Substantia nigra (tissue), 51 donors: ENCODE measurements at places on chromosomes 16 and 17.

DNA sequence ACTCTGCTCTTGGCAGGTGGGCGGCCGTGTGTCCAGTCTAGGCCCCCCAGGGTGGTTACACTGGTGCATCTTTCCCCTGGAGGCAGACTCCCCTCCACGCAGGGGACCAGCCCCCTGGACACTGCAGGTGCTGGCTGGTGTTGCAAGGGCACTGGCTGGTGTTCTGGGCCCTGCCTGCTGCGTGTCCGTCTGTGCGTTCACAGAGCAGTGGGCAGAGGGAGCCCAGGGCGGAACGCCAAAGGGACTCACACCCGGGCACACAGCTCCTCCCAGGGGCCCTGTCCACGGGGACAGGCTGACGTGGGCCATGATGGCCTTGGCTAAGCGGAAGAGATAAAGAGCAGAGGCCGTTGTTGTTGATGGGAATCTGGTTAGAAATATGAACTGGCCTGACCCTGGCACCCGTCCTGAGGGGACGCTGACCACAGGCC, 27.3 kb downstream of the ACSF3 start:
- no peak for DNase-seq

DNA sequence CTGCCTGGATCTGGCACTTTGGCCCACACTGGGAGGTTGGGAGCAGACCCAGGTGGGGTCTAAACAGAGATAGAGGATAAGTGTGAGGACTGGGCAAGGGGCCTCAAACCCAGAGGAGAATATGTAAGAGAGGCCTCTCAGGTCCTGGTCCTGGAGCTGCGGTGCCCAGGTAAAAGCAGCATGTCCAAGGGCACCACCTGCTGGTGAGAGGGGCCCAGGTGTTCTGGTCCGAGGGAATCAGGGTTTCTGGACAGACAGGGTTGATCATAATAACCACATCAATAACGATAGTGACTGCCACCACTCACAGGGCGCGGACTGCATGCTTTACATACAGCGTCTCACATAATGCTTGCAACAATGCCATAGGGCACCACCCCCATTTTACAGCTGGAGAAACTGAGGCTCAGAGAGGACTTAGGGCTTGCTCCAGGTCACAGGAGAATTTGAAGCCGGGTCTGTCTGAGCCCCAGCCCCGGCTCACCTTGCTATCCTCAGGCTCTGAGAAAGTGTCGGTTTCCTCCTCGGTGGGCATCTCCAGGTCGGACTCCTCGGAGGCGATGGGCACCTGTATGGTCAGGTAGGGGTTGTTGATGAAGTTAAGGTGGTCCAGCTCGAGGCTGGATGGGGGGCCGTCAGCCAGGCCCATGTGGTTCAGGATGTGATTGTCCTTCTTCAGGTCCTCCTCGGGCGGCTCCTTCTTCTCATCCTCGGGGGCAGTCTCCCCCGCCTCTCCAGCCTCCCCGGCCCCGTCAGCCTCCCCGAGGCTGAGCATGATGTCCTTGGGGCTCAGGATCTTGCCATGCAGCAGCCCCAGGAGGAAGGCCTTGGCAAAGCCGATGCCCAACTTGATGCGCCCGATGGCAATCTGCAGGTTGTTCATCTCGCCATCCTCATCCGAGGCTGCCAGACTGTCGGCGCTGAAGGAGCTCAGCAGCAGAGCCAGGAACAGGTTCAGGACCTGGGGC, 19.1 kb upstream of the CD79B start:
- DNase-seq: no peak

DNA sequence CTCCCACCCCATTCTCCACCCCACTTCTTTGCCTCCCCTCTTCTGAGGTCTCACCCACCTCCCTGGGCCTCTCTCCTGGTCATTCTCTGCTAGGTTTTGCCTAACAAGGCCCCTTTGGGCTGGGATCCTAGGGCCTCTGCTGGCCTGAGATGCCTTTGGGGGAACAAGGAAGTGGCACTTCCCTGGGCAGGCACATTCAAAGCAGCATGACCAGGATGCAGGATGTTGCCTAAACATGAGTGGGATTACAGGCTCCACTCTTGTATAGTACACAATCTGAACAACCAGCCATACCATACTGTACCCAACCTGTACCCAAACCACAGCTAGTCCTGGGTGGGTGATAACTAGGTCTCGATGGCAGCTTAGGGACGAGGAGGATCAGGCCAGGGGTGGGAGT, 9.0 kb downstream of the GALK1 start:
- no peak for DNase-seq

DNA sequence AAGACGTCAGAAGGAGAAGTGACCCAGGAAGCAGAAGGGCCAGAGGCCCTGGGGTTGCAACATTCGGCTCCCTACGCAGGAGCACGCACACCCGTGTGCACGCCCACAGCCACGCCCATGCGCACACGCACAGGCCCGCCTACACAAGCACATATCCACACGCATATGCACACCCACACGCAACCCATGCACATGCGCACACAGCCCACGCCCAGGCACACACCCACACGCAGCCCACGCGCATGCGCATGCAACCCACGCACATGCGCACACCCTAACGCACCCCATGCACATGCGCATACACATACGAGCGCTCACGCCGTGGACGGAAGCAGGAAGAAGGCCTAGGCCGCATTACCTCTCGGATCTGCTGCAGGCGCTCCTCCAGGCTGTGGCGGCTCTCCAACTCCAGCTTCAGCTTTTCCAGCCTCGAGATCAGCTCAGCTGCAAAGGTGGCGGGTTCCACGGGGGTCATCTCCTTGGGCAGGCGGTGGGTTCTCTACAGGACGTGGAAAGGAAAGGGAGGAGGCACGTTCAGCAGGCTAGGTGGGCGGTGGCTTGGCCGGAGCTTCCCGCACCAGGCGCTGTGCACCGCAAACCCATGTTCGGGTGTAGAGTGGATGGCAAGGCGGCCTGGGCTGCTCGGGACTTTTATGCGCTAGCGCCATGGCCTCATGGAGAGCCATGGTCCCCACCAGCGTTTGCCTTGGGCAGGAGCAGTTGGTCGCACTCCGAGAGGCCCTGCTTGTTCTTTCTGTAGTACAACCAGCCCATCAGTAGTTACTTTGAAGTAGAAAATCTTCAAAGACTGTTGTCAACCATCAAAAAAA, 23.4 kb downstream of the AXIN2 start:
- DNase-seq: no peak

DNA sequence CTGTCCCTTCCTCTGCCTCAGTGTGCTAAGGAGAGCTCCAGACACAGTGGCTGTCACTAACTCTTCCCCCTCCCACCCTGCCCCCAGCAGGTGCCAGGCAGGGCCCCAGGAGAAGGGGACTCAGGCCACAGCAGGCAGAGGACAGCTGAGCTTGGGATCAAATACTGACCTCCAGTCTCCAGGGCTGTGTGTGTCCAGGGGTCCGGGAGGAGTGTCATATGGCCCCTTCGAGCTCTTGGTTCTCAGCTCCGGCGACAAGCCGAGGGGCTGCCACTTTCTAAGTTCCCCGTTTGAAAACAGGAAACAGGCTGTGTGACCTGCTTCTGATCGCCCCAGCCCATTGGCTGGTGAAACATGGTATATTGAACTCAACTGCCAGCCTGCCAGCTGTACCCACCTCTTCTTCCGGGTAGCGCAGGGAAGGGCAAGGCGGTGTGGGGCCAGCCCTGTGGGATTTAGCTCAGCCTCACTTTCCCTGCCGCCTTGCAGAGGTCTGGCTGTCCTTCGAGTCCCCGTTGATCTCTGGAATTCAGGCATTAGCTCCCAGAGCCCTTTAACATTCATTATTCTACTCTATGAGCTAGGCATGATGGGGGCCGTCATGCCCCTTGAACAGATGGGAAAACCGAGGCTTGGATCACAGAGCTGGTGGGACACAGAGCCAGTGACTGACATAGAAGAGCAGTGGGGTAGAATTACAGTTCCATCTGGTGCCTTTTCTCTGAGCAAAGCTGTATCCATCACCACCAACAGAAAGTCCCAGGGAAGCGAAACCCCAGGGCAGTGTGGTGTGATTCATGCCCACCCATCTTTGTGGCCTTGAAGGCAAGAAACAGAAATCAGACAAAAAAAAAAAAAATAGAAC, at the start of gene SNX20:
SNX20 (minus strand) TSS at position 292 of the 865 bp plus-strand sequence. CDS start 3,786 bp downstream, outside the sequence.
- DNase-seq: no peak

DNA sequence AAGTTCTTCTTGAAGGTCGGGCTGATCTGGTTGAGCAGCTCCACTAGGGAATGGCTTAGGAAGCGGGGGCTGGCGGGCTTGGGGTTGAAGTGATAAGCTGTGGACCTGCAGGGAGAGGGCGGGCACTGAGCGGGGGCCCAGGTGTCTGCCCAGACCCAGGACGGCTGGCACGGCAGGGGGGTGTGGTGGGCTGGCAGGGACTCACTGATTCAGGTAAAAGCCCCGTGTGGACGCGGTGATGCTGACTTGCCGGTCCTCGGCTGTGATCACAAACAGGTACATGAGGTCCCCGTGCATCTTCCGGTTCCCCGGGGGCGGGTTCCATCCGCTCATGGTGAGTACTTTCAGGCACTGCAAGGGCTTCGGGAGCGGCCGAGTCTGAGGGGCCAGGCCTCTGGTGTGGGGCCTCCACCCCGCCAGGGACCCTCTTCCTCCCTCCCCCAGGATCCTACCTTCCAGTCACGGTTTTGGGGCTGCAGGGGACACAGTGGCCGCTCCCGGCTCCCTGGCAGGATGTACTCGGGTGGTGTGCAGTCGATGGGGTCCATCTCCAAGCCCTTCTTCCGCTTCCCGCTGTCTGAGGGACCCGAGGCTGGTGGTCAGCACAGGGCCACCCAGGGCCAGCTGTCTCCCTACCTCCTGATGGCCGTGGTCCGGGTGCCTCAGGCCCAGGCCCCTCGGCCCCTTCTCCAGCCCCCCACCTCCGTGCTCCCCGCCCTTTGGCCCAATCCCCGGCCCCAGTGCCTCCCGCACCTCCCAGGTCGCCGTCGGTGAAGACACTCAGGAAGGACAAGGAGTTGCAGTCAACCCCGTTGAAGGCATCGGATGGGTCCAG, 10.2 kb downstream of the CLUH start:
- DNase-seq: no peak
